Right cardiac atrium (tissue), 5 donors: ENCODE measurements at places on chromosomes 7 and 10. TPM values are rescaled to one million over a fixed set of nuclear protein-coding genes. Genes with fewer than 3 reads are reported as not detected.

DNA sequence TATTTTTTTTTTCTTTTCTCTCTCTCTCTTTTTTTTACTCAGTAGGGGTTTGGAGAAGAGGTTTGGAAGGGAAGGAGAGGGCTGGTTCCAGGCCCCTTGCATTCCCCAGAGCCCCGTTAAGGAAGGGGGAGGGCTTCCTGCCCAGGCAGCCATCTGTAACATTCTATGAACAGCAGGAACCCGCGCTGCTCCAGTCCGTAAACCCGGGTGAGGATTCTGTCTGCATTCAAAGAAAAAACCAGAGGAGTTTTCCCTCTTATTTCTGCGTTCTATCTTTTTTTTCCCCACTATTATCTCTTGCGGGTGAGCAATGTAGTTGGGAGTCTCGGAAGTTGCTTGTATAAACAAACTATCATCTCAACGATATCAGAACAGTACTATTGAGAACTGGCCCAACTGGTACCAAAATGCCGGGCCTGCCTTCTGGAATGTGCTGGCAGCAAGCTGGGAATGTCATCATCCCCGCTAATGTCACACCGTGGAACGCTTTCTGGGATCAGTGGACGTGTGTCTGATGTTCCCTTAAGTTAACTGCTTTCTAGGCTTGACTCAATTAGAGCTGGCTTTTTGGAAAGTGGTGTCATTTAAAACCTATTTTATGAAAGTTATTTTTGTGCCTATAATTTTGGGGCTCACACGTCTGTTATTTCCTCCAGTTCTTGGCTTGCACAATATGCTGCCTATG lies 153.1 kb upstream of the MEOX2 start:
- peak; percentile 91 for DNase-seq

DNA sequence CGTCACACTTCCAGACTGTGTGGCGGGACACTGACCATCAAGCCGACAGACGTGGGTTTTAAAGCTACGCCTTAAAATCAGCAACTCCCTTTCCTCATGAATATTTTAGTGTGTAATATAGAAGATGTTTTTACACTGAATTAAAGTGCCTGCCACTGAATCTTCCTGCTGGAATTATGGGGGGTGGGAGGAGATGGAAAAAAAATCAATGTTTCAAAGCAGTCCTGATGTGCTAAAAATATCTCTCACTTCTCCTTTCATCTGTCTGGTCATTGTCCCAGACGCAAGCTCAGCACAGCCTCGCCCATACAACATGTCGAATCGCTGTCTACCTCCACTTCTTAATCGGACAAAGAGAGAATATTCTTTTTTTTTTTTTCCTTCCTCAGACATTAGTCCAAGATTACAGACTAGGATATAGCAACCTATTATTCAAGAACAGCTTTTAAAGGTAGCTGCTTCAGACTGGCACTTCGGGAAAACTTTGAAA lies 165.1 kb upstream of the KLF14 start:
- no peak for DNase-seq

GRCh38 chr10:67224553-67224952 lies 298.7 kb downstream of the LRRTM3 start:
- DNase-seq = peak; percentile 35

DNA sequence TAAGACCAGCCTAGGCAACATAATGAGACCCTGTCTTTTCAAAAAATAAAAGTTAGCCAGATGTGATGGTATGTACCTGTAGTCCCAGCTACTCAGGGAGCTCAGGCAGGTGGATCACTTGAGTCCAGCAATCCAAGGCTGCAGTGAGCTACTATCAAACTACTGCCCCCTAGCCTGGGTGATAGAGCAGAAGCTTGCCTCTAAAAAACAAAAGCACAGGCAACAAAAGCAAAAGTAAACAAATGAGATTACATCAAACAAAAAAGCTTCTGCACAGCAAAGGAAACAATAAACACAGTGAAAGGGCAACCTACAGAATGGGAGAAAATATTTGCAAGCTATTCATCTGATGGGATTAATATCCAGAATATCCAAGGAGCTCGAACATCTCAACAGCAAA lies 65.4 kb downstream of the FANK1 start:
- DNase-seq = no peak

- no peak for DNase-seq
Measured at GRCh38 chr7:75048435-75049379, 24.9 kb downstream of the RCC1L start.

DNA sequence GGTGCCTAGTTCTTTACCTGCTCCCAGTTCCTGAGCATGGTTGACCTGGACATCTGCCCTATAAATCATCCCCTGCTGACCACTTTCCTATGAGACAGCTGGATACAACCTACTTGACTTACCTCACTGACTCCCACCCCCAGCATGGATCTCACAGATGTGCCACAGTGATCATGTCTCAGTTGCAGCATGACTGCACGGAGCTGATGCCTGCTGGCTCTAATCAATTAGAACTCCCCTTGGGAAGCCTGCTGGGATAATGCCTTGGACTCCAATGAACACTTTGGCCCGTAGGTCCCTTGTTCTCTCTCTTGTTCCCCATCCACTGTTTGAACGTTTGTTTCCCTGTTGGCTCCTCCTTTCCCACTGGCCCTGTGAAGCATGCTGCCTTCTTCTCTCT lies 271.2 kb upstream of the IGFBP3 start:
- no peak for DNase-seq

- no peak for DNase-seq
Measured at GRCh38 chr7:147523056-147523455, 1067.5 kb upstream of the C7orf33 start.

DNA sequence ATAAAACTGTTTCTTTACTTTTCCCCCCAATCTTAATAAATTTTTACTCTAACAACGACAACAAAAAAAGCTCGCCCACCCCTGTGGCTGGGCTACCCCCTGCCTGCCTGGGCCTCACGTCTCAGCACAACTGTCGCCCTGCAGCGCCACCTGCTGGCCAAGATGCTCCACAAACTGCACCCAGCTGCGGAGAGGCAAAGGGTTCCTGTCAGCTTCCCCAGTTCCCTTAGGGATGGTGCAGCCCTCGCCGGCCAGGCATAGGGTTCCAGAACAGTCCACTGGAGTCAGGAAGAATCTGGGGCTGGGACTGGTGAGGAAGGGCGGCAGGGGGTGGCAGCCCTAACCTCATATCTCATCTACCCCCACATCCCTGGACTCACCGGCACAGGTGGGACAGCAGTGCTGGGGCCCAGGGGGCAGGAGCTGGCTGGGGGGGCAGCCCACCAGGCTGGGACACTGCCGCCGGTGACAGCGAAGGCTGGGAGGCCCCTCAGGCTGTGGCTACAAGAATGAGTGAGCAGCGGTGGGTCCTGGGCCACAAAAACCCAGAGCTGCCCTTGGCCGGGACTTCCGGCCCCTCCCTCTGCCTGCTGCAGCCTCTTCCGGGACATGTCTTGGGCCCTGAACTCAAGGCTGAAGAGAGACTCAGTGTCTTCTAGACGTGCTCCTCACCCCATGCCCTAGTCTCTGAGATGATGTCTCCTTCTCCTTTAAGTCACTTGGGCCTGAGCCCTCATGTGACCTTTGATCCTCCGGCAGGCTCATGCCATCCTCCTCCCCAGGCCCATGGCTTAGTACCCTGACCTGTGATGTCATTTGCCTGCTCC lies 21.2 kb downstream of the ATP6V1F start:
- peak; percentile 94 for DNase-seq

DNA sequence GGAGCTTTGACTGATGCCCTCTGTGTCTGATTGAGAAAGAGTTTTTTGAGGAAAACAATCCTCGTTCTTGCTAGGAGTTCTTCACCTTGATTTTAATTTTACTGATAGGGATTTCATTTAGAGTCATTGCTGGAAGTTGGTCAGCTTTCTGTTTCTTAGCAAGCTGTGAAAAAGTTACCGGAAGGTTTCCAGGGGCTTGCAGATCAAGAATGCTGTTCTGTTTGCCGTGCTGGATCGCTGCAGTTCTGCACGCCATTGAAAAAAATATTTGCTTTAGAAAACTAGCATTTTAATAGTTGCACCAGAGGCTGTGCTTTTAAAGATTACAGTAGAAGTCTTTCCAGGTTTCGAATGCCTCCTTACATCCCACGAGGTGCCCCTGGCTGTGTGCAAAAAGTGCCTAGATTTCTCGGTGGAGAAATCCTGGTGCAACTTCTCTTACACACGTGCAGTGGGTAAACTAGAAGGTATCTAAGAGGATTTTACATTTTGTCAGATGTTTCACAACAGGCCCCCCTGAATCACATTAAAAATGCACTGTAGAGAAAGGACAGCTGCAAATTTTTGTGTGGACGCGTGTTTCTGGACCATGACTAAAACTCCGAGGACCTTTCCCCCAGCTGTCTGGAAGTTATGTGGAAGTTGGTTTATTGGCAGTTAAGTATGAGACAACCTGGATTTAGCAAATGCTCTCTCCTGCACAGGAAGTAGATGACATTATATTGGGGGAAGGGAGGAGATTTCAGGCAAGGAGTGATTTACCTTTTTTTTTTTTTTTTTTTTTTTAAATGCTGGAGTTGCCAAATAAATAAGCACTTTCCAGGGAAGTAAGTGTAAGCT lies 5.8 kb downstream of the TCF7L2 start:
- no peak for DNase-seq

GRCh38 chr7:114048386-114049235 lies 129.8 kb upstream of the PPP1R3A start:
- DNase-seq = no peak

DNA sequence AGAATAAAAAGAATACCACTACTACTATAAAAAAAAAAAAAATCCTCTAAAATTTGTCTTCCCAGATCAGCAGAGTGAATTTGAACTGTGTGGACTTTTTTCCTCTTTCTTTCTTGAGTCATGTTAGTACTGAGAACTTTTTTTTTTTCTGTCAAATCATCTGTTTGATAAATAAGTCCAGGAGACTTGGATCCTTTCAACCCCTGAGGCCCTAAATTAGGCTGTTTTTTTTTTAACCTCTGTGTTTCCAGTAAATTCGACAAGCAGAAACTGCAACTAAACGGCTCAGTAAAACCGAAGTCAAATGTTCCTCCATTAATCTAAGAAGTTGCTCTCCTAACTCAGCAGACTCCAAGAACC lies 2.7 kb downstream of the MAP3K8 start:
- DNase-seq = no peak

DNA sequence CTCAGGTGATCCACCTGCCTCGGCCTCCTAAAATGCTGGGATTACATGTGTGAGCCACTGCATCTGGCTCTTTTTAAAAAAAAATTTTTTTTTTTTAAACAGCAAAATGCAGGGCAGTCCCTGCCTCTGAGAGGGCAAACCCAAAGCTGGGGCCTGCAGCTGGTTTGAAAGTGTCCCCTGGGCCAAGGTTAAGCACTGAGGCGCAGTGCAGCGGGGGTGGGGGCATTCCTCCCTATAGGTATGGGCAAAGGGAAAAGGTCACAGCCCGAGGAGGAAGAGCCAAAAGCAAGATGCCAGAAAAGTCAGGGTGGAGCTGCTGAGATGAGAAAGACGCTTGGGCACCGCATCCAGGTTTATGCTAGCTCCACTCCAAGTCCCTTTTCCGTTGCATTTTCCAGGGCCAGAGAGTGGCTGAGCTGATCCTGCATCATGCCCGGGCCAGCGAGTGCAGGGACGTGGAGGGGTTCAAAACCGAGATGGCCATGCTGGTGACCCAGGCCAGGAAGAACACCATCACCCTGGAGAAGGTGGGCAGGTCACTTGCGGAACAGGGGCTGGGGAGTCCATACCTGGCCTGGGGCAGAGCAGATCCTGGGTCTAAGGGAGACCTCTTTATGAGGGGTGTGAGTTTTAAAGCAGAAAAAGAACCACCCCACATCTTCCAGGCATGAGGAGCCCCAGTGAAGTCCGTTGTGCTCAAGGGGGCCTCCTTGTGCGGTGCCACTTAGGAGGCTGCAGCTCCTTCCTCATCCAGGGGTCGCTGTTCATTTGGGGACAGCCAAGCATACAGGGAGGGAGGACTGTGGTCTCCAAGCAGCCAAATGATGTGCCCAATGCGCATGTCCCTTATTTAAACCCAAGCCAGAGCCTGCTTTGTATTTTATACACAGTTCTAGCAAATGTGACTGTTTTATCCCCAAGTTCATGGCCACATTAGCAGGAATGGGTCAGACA lies 7.0 kb upstream of the NDUFB2 start:
- peak; percentile 22 for DNase-seq

DNA sequence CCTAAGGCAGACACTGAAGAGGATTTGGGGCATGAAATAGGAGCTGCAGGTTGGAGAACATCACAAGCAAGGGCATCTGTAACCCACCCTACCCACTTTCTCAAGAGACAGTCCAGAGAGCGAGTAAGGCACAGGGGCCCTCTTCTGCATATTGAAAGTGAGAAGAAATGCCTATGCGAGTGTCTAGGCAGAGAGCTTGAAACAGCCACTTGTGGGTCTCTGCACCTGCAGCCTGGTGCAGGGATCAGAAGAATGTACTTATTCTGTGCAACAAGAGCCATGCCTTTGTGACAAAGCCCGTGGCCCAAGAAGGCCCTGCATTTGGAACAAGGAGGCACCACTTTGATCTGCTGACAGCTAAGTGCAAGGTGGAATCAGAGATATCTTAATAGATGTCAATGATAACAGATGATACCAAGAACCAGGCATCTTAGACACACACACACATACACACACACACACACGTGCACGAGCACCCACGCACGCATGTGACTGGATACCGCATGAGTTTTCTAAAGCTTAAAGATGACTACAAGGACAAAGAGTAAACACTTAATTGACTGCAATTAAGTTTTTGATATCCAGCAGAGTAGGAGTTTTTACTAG lies 89.3 kb downstream of the NPSR1 start:
- no peak for DNase-seq

DNA sequence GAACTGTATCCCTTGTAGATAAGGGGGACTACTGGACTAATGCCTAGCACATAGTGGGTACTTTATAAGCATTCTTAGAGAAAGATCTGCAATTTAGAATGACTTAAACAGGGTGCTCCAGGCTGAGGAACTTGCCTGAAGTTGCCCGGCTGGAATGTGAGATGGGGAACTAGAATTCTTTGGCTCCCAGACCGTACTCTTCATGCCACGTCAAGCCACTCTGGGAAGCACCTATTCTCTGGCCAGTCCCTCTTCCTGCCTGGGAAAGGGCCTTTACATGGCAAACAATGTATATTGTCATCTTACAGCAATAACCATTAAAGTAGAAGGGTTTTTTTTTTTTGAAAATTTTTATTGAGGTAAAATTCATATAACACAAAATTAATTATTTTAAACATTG lies 34.5 kb downstream of the ATXN7L1 start:
- no peak for DNase-seq

GRCh38 chr7:157715071-157715937 lies 378.5 kb downstream of the DNAJB6 start:
- DNase-seq = no peak

DNA sequence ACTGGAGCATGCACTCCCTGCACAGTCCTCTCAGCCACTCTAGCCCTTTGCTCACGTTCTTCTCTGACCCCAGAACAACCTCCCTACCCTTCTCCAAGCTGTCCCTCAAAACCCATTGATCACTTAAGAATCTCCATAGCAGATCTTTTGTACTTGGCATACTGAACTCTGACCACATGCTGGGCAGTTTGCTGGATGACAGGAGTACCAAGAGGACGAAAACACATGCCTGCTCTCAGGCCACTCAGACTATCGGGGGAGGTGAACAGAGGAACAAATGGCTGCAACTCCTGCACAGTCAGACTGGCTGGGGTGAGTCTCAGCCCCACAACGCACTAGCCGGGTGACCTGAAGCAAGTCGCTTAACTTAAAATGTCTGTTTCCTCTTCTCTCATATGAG lies 52.7 kb downstream of the KCNMA1 start:
- DNase-seq = no peak

LIPJ gene
- total RNA-seq = 0.14 TPM

ANKRD16 gene
- total RNA-seq = 4.3 TPM

NUTM2D gene
- 7.0 TPM for total RNA-seq

GPR37 gene
- not detected for total RNA-seq

FAM20C gene
- 25.3 TPM for total RNA-seq

EN2 gene
- not detected for total RNA-seq

KCNH2 gene
- 113 TPM for total RNA-seq

IDI1 gene
- 18.9 TPM for total RNA-seq

NPC1L1 gene
- 0.08 TPM for total RNA-seq

STEAP1B gene
- total RNA-seq = 0.40 TPM
